Left renal cortex interstitium (tissue), 4 donors: ENCODE measurements at places on chromosomes 6 and 20. TPM values are rescaled to one million over a fixed set of nuclear protein-coding genes. Genes with fewer than 3 reads are reported as not detected.

DNA sequence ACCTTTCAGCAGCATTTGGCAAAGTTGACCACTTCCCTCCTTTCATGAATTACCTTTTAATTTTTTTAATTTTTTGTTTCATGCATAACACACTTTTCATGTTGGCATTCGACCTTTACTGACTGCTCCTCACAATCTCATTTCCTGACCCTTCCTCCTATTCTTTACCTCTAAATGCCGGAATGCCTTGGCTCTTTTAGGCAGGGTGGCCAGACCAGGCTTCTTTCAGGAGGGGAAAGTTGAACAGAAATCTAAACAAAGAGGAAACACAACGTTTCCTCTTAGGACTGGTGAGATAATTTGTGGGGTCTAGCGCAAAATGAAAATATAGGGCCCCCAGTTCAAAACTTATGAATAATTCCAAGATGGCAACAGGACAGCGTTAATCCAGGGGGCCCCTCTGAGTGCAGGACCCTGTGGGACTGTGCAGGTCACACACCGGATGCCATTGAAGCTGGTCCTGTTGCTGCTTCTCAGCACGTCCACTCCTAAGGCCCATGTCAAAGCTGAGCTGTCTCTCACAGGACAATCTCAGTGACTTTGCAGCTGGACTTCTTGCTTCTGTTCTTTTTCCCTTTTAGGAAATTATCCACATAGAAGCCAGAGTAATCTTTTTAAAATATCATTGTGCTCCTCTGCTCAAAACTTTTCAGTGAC is 313.8 kb downstream of the HDGFL1 start:
- no peak for DNase-seq

DNA sequence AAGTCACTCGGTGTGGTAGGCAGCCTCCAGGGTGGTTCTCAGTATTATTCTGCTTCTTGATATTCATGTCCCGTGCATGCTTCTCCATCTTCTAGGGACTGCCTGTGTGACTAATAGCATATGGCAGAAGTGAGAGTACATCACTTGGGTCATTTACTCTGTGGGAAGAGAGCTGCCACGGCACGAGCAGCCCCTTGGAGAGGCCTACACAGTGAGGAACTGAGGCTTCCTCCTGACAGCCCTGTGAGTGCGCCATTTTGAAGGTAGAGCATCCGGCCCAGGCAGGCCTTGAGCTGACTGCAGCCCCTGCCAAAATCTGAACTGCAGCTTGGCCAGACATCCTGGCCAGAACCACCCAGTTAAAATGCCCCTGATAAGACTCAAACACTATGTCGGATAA is 17.3 kb upstream of the MCUR1 start:
- DNase-seq = no peak

GRCh38 chr20:53657732-53658131 is 64.1 kb upstream of the ZNF217 start:
- no peak for DNase-seq

Gene RPP21
- 28.6 TPM for polyA plus RNA-seq

DNA sequence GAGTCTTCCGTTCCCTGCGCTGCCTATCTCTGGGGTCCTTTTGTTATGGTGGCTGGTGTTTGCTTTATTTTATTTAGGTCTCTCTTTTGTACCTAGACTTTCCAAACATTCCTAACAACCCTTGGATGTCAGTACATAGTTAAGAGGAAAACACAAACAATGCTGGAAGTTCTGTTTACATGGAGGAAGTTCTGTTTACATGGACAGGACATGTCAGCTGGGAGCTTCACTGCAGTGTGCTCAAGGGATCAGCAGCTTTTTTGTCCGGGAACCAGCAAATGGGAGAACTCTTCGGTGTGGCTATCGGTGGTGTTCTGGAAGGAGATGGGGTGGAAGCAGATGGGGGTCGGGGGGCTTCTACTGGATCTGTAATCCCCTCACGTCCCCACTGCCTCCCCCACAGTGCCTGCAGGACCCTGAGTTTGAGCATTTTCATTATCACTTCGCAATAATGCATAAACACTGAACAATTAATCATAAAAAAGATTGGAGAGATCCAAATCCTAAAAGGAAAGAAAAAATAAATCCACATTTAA is 2.7 kb downstream of the SERPINB6 start:
- no peak for DNase-seq

DNA sequence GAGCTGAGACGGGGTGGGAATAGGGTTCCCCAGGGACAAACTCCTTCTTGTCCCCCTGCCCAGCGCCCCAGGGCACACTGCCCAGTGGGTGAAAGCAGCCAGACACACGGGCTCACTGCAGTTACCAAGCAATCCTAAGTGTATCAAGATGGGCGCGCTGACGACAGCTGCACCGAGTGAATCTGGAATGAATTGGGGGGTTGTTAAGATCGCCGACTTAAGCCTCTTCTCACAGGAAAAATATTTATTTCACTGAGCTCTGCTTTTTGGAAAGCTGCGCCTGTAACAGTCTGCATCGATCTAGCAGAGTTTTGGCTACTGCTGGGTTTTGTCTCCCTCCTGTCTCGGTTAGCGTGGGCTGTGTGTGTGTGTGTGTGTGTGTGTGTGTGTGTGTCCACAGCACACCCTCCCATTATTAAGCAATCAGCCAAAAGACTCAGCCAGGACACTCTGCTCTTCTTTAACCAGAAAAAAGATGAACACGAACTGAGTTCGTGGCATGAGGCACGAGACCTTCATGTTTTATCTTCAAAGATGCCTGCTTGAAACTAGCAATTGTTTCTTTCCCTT is 35.9 kb downstream of the RIPOR3 start:
- DNase-seq = no peak

Gene TFAP2D
- not detected for polyA plus RNA-seq

DNA sequence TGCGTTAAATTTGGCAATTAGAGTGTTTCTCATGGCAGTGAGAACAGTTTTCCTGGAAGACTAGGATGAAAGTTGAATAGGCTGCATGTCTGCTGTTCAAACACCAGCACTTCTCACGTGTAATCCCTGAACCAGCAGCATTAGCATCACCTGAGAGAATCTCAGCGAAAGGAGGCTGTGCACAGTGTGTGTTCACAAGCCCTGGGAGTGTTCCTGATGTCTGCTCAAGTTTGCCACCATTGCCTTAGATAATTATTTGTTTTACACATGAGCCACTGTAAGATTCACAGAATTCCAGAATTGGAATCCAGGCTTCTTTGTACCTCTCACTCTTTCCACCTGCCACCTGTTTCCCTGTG is 117.3 kb downstream of the JARID2 start:
- no peak for DNase-seq

Gene SLC35B2
- polyA plus RNA-seq = 68.1 TPM

Gene GJA10
- 0.11 TPM for polyA plus RNA-seq
